EH (cell line): ENCODE measurements at places on chromosomes 4 and X.

GRCh38 chrX:52166840-52167239, 17.8 kb upstream of the MAGED4 start:
- DNase-seq = no peak

DNA sequence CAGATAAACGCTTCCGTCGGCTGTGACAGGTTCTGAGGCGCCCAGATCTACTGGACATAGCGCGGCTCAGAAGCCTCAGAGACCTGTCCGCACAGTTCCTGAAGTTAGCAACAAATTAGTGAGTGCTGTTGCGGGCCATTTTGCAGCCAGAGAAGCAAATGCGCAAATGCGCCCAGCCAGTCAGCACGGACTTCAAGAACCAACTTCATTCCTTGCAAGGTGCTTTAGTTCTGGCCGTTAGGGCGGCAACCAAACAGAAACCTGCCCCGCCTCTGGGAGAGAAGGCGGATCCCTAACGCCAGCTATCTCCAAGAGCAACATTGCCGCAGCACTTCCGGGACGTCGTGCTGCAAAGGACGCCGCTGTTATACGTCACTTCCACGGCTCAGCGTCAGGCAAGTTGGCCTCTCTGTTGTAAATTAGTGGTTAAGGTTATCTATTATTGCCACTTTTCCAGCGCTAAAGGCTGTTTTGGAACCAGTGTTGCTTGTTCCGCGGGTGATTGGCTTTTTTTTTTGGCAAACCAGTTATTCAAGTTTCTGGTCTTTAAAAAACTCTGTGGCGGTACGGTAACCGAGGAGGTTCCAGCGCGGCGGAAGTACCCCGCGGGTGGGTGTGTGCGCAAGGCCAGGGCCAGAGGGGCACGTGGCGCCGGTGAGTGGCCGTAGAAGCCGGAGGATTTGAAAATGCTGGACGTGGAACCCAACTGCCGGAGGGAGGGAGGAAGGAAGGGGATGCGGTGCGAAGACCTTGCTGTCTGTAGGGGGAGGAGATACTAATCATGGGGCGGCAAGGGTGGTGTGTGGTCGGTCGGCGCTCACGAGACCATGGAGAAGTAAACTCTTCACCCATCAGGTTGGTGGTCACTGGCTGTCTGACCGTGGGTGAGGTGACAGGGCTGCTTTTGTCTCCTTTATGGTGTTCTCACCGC, at the start of gene GAR1:
TSS of gene GAR1 (plus strand) at position 612 of the 931 bp plus-strand sequence. CDS start 403 bp downstream, outside the sequence.
- peak; percentile 92 for DNase-seq

- DNase-seq = no peak
Measured at GRCh38 chr4:122234686-122235085, 82.6 kb downstream of the BLTP1 start.

- DNase-seq = no peak
Measured at GRCh38 chrX:109776986-109777385, 43.9 kb upstream of the ACSL4 start.

GRCh38 chr4:128241981-128242380, 45.6 kb downstream of the PGRMC2 start:
- no peak for DNase-seq

- DNase-seq = no peak
Measured at GRCh38 chrX:6374556-6374955, 145.9 kb upstream of the NLGN4X start.
